Activated CD8-positive, alpha-beta memory T cell treated with anti-CD3 and anti-CD28 coated beads, Interleukin-2, amount 50 U/mL, for 4 hours (primary cell): ENCODE measurements at places on chromosomes 2 and 18.
A peak's percentile ranks its signal among the peaks of the same experiment; 100 is the strongest.

GRCh38 chr2:229180658-229181057 lies 90.4 kb downstream of the PID1 start:
- no peak for DNase-seq

- no peak for DNase-seq
Measured at GRCh38 chr2:176997792-176998169, 214.8 kb upstream of the HNRNPA3 start.

GRCh38 chr2:41863062-41863461 lies 184.8 kb upstream of the PKDCC start:
- no peak for DNase-seq

DNA sequence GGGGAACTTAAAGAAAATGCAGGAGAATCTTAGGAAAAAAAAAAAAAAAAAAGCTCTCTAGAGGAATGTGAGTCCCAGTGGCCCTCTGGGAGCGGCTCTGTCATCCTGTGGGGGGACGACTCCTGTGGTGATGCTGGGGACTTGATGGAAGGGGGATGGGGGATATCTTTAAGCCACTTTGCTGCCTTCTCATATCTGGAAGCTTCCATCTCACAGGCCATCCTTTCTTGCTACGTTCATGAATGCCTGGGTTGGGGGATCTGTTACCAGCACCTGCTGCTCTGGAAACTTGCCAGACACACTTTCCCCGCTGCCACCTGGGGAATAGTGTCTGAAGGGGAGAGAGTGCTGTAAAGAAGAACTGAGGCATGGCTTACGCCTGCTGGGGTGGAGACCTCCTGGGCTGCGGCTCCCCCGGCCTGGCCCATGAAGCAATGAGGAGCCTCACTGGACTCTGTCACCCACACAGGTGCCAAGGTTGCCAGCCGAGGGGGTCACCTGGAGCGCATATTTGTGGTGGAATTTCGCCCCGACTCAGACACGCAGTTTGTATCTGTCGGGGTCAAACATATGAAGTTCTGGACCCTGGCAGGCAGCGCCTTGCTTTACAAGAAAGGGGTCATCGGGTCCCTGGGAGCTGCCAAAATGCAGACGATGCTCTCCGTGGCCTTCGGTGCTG lies 92.8 kb downstream of the RTN4 start:
- no peak for DNase-seq

DNA sequence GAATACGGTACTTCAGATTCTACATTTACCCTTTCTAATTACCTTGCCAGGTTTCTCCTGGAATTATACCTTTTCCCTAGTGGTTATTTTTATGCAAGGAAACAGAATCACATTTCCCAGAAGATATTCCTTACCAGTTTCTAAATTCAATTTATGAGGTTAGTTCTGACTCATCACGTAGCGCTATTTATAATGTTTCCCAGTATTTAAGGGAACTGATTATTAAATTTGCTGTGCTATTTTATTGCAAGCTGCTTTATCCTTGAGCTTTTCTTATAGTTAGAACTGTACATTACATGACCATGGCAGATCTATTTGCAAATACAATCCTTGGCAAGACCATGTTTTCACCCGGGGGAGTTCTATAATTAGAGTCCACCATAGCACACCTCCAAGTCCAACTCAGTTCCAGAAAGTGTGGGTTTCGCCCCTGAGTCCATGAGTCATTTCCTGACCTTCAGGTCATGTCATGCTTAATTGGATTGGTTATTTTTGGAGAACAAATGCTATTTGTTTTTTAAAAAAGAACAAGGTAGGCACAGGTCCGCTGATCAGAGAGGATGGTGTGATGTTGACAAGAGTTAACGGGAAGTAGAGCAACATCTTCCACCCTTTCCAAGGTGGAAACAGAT lies 126.6 kb downstream of the ZNF532 start:
- no peak for DNase-seq

- no peak for DNase-seq
Measured at GRCh38 chr2:168030862-168031624, 216.4 kb downstream of the STK39 start.

- DNase-seq = no peak
Measured at GRCh38 chr2:75324861-75325284, 125.6 kb upstream of the TACR1 start.

DNA sequence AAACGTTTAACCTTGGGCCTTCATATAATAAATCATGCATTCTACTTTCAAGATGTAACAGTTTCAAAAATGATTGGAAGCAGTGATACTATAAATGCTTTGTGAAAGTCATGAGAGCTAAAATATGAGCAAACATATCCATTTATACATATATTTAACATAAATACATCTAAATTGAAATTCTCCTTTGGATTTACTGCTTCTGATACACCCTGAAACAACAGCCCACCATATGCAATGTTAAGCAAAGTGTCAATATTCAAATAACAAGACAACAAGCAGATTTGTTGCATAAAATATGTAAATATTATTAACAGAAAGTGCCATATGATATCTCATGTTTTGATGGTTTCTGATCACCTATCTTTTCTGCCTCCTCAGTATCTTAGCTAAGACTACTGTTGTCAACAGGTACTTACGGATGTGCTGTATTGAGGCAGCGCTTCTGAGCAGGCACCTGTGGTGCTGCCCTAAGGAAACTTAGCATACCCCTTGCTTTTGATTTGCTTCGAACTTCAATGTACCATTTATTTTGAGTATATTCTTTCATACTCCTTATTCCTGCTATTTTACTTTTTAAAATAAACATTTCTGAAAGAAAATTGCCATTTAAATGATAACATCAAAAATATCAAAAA lies 6.1 kb downstream of the FIGN start:
- DNase-seq = no peak

- no peak for DNase-seq
Measured at GRCh38 chr2:30588994-30589393, 141.9 kb downstream of the LCLAT1 start.

DNA sequence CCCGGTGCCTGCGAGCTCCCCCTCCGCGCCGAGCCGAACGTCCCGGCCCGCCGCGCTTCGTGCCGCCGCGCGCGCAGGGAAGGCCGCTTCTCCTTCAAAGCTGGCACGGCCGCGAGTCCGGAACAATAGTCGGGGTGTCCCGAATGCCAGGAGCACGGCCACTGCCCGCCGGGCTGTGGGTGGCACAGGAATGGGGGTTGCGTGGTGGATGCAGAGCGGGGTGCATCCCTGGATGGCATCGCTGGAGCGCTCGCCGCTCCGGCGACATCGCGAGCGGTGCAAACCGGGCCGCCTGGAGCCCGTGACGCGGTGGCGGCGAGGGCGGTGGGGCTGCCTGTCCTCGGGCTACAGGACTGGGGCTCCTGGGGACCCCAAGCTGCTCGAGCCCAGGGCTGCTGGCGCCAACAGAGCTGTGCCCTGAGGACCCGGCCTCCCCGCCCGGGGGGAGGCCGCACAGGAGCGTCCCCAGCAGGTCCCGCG lies 1.1 kb upstream of the SATB2 start:
- no peak for DNase-seq

DNA sequence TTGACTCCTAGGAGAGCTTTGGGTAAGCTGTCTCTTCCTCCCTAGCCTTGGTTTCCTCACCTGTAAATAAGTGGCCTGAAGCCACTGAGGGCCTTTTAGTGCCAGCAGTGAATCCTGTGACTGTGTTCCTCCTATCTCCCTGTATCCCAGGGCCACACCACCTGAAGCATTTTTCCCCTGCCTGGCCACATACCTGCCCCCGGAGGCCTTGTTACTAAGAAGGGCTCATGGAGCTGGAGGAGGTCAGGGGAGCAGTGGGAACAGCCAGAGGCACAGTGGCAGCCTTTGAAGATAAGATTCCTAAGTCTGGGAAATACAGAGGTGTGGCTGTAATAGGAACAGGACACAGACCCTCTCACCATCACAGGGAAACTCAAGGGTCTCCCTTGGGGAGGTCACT lies 162.4 kb downstream of the SMAD7 start:
- DNase-seq = peak; percentile 2

- DNase-seq = no peak
Measured at GRCh38 chr2:18588049-18588448, 1.3 kb downstream of the NT5C1B start.

DNA sequence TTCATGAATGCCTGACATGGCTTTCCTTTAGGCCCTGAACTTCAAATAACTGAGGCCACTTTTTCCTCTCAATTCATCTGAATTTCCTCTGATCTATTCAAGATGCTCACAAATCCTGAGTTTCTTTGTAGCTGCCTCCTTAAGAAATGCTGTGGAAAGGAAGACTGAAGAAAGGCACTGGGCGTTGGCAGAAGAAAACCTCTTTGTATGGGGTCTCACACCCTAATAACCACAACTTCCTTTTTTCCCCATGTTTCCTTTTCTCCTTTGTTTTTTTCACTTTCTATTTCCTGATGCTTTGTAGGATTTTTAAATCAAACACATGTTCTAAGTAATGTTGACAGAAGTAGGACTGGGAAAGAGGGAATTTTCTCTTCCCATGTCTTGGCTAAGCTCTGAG lies 447.4 kb downstream of the CMPK2 start:
- no peak for DNase-seq

- DNase-seq = no peak
Measured at GRCh38 chr2:7026742-7027141, 109.5 kb downstream of the RNF144A start.

GRCh38 chr2:84891355-84892010 lies 10.6 kb upstream of the TRABD2A start:
- DNase-seq = no peak

DNA sequence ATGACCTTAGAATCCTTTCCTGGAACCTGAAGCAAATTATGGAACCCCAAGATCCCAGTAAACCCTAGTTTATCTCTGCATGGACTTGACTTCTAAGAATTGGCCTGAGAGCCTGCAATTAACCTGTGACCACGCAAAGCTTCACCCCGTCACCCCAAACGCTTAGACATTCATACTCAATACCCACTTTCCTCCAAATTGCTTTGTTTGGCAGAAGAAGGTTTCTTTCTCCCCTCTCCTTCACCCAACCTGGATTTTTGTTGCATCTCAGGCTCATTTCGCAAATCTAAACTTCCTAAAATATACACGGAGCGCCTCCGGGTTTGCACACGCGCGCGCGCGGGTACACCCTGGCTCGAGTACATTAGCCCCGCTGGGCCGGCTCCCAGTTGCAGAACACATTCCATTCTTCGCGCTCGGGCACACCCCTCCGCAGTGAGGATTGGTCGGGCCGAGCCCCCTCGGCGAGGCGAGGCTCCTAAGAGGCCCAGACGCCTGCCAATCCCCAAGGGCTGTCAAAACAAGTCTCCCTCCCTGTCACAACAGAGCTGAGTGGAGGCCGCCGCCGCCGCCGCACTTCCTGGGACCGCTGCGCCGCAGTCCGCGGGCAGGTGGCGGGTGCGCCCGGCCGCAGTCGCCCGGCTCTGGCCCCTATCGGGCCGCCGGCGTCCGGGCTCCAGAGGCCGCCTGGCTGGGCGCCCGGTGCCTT lies at the start of gene PLCL1:
Gene PLCL1, plus strand, starts transcription at position 545 of the 709 bp plus-strand sequence.
- peak; percentile 85 for DNase-seq

DNA sequence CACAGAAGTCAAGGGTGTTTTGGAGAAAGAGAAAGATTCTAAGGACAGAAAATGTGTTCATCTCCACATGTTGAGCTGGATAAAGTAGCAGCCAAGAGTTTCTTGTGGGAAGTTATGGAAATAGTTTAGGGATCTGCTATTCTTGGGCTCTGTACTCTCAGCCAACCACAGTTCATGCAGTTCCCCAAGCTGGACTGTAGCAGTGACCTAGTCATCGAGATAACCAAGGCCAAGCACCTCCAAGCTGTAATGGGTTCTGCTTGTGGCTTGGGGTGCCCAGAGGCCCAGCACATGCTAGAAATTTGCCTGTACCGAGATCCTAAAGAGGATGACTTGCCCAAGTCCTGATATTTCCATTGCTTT lies 91.9 kb upstream of the RASGRP3 start:
- no peak for DNase-seq

GRCh38 chr2:129437725-129438124 lies 541.7 kb upstream of the RAB6C start:
- DNase-seq = no peak

DNA sequence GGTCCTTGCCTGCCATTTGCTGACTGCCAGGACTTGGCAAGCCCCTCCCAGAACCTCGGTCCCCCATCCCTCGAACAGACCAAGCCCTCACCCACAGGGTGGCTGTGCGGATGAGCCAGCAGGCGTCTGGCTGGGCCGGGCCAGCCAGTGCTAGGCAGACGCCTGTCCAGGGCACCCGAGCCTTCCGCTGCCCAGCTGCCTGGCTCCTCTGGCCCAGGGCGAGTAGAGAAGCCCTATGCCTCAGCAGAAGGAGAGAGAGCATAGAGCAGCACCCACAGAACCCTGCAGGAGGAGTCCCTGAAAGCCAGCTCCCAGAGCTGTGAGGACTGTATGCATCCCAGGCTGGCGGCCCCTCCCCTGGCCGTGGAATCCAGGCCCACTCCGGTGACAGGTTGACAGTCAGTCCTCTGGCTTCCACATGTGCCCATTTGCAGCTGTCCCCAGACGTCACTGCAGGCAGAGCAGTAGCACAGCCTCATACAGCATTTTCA lies 62.1 kb upstream of the GLI2 start:
- no peak for DNase-seq

DNA sequence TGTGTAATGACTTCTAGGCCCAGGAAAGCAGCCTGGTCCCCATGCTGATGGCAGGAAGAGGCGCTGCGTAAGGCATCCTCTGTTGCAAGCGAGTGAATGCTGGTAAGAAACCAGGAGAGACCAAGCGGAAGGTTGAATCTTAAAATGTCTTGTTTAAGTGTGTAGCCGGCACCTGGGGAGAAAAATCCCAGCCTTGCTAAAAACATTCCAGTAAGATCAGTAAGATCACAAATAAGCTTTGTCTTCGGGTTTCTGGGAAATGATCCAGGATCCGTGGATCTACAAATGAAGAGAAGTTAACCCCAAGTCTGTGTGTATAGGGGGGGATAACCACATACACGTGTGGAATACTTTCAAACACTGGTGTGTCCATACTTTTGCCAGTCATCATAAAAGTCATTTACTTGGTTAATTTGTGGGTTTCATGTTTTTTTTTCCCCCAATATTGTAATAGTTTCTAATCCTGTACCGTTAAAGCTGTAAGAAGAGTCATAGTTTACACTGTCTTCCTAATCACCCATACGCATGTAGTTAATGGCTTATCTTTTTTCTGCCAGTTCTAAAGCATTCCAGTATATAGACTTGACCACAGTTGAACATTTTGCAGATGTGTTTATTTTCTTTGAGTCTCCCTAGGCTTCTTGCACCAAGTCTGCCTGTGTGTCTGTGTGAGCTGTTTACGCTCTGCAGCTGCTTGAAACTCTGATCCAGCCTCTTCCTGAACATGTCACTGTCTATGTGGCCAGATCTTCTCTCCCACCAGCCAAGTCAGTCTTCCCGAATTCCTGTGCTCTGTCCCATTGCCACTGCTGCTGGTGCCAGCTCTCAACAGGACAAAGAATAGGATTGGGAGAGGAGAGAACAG lies 135.9 kb upstream of the ARL4C start:
- DNase-seq = no peak

DNA sequence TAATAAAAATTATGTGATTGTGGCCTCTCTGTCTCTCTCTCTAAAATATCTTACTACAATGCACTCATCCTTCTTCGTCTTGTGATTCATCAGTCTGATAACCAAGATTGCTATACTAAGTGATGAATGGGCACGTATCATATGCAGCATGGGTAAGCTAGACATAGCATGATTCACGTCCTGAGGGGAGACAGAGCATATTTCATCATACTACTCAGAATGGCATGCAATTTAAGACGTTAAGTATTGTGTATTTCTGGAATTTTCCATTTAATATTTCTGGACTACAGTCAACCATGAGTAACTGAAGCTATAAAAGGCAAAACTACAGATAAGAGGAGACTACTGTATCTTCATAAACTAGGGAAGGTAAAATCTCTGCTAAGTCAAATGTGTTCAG lies 97.0 kb upstream of the CD226 start:
- DNase-seq = no peak

- DNase-seq = no peak
Measured at GRCh38 chr18:35457140-35457704, 40.5 kb downstream of the INO80C start.
